ENCODE measurements at places on chromosomes 11 and 22.

DNA sequence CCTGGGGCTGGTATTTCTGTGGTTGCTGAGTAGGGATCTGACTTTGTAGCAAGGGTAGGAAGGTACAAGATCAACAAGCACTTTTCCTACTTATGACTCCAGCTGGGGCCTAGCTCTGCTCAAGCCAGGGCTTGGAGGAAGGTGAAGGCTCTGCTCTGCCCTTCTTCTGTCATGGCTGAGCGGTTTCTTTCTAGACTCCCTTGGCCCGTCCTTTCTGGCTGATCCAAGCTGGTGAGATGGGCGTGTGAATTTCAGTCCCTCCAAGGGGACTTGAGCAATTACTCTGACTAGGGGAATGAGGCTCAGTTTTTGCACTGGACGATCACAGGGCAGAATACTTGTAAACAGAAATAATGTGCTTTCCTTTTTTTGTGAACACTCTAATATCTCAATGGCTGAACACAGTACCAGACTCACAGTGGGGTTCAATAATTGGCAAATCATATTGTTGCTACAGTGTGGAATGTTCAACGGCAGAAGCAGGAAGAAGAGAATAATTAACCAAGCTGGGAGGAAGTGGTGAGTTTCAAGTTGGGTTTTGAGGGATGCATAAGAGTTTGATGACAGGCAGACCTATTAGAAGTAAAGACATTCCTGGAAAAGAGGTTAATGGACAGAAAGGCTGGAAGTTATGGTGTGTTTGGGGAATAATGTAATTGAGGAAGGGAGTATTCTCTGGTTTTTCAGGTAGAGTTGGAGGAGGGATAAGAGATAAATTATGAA, 507.6 kb downstream of the MIAT start:
- no peak for DNase-seq

DNA sequence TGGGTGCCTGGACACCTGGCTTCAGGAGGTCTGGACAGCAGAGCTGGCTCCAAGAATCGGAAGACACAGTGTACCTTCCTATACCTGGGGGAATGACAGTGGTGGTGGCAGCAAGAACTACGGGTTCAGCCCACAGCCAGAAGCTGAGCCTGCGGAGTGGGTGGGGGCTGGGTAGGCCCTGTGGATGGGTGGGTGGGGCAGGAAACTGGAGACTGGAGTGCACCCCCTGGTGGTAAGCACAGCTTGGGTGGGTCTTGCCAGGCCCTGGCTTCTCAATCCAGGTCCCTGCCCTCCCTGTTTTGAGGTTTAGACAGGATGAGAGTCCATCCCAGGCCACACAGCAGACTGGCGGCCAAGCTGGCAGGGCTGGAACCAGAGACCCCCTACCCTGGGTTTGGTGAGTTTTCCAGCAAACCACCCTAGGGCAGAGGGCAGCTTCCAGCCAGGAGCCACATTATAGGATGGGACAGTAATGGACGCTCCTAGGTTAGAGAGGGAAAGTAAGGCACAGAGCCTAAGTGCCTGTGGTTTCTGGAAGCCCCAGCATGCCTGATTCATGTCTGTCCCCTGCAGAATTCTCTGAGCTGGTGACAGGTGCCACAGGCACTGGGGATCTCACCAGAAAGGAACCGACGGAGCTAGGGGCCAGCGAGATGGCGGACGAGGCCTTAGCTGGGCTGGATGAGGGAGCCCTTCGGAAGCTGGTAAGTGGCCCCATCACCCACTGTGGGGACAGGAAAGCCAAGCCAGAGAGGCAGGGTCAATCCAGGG, 1.7 kb downstream of the SMTN start:
- peak; percentile 70 for DNase-seq

GRCh38 chr11:92845390-92845789, 124.1 kb upstream of the MTNR1B start:
- no peak for DNase-seq

DNA sequence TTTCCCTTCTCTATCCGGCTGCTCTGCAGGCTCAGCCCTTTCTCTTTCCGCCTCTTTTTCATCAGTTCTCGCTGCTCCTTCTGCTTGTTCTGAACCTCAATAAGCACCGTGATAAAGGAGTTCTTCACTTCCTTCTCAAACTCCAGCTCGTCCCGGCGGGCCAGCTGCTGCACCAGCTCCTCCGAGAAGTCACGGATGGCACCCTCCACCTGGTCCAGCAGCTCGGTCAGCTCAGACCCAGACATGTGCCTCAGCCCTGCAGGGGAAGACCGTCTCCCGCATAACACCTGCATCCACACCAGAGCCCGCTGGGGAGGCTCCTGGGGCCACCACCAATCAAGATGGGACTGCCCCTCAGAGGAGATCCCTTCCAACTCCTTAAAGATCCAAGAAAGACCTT, 40.2 kb downstream of the FEZ1 start:
- DNase-seq = no peak

DNA sequence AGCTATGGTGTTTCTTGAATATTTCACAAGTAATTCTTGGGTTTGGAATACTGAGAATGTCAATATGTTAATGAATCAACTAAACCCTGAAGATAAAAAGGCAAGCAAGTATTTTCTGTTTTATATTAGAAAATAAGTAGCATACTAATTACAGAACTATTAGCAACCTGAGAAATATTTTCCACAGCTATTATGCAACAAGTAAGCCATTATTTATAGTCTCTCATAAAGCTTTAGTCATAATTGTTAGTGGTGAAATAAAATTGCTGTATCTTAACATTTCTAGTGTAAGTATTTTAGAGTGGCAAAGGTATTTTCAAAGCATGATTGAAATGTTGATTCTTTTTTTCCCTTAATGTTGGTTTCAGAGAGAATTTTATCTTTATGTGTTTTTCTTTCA, 53.3 kb downstream of the FAR1 start:
- no peak for DNase-seq

DNA sequence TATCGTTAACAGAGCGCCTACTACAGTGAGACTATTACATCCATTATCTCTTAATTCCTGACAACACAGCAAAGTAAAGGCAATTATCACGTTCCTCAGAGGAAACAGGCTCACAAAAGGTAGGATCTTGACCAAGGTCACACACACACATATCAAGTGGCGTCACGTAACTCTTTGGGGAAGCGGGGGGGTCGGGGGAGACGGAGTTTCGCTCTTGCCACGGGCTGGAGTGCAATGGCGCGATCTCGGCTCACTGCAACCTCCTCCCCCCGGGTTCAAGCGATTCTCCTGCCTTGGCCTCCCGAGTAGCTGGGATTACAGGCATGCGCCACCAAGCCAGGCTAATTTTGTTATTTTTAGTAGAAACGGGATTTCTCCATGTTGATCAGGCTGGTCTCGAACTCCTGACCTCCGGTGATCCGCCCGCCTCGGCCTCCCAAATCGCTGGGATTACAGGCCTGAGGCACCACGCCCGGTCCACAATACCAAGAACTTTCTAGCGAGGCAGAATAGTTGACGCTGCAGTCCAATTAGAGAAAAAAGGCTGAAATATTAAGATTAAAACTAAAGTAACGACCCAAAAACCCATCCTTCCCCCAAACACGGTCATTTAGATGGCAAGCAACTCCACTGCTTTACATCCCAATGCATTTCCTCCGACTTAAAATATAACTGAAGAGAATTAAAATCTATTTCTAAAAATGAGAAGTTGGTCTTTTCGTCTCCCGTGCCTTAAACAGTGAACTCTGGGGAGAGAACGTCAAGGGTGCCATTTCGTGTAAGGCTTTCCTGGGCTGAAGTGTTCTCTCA, 1.2 kb downstream of the DDX17 start:
- DNase-seq = peak; percentile 54

DNA sequence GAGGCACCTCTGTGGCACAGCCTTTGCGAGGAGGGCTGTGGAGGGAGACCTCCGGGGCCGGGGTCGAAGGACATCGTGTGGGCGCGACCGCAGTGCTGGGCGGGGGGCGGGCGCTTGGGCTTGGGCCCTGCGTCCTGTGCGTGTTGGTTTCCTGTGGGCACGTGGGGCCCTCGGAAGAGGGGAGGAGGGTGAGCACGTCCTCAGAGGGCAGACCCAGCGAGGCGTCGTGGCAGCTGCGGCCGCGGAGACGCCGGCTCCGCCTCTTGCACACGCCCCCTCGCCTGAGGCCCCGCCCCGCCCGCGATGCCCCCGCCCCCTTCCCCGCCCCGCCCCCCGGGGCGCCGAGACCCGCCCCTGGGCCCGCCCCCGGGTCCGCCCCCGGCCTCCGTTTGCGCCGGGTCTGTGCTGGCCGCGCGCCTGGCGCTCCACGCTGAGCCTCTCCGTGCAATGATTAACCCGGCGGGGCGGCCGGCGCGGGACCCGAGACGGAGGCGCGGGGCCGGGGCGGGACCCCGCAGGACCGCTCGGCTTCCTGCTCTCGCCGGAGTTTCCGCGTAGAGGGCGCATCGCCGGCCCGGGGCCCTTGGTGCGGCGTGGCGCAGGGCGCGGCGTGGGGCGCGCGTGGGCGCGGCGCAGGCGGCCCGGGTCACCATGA, at the start of gene PRR5:
PRR5 (plus strand) TSS at position 381 of the 655 bp plus-strand sequence; CDS start at position 652, 271 bp downstream.
- DNase-seq = peak; percentile 45

DNA sequence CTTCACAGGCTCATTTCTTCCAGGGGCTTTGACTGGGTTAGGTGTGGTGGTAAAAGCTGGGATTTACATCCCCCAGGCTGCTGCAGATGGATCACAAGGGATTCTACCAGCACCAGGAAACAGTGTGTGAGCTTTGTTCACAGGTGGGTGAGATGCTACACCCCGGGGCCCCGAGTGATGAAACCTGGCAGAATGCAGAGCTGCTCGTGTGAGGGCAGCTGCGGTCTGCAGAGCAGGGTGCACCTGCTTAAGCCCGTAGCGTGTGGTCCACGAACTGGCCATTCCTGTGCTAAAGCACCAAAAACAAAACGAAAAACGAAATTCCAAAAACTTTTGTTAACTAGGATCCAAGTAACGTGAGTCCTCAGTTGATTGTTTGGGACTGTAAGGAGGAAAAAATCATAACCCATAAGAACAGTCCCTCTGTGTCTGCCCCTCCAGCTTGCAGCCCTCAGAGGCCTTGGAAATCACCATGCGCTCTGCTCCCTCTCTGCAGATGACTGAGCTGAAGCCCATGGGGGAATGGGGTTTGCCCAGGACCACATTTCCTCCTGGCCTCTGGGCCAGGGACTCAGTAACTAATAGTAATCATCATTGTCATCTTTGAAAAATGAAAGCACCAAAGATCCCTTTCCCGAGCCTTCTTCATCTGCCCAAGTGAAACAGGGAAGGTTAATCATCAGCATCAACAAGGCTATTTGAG, 24.6 kb downstream of the ELF5 start:
- no peak for DNase-seq

GRCh38 chr11:12809864-12810567, 135.8 kb downstream of the TEAD1 start:
- DNase-seq = peak; percentile 80

DNA sequence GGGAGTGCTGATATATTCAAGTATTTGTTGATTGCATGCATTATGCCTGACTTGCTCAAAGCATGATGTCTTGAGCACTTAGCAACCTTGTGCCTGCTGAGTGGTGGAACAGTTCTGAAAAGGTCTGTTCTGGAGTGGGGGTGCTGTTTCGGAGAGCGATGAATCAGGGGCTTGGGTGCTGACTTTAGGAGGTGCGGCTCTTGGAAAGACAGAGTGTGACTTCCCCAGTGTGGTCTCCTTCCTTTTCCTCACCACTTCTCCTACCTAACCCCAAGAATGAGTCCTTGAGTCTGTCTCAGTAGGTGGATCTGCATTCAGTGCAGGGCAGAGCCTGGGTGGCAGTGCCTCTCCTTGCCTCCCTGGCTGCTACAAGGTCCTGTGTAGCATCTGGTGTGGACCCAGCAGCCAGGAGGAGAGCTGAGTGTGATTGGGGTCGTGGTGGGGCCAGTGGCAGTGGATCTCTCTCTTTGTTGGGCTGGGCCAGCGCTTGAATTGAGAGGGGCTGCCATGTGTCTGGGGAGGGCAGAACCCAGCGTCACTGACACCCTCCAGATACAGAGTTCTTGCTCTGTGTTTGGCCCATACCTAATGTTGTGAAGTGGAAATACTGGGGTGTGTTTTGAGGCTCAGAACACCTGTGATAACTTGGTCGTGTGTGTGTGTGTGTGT, 35.9 kb downstream of the ST3GAL4 start:
- DNase-seq = no peak

DNA sequence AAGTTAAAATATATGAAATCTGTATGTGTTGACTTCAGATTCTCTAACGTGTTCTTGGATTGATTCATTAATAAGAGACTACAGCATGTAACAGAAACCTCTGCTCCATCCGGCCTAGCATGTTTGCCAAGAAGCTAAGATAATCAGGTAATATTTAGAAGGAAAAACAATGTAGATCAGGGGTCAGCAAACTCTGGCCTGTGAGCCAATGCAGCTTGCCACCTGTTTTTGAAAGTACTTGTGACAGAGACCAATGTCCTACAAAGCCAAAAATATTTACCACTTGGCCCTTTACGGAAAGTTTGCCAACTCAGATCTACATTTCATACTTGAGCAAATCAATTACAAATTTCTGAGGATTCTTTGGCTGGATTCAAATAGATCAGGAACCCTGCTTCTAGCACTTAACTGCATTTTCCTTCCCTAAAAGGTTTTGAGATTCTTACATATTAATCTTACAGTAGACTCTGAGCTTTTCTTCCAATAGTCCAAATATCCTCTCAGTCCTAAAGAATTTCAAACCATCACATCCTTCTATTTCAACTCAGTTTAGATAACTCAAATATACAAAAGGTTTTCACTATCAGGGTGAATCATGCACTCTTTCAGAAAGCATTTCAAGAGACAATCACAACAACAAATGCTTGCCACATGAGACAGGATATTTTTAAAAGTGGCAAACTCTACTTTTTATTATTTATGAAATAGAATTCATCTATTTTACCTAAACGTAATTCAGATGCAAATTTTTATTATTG, 29.5 kb downstream of the APOL5 start:
- no peak for DNase-seq

DNA sequence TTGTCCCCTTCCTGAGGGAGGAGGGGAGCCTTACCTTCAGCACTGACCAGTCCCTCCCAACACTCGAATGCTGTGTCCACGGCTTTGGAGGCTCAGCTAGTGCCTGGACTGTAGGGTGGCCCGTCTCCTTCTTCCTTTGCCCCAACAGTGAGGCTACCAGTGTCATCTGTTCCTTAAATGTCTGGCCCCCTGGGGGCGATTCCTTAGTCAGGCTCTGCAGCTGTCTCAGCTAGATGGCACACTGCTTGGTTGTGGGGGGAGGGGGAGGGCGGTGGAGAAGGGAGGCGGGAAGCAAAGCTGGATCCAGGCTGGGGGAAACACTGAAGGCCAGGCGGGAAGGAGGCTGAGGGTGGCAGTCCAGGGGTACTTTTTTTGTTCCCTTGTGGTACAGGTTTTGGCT, at the start of gene IGSF22:
IGSF22 (minus strand) TSS at position 149 of the 400 bp plus-strand sequence. CDS start 1,952 bp downstream, outside the sequence.
- DNase-seq = no peak

DNA sequence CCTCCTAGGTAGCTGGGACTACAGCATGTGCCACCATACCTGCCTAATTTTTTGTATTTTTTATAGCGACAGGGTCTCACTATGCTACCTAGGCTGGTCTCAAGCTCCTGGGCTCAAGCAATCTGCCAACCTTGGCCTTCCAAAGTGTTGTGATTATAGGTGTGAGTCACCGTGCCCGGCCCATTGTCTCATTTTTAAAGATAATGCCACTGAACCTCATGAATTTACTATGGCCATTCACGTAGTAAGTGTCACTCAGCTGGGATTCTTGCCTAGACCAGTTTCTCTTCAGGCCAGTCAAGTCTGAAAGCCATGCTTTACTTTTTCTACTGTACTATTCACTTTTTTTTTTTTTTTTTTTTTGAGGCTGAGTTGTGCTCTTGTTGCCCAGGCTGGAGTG, 22.4 kb downstream of the DEPDC5 start:
- no peak for DNase-seq
